ENCODE measurements at places on chromosomes 1 and 21.
A peak's percentile ranks its signal among the peaks of the same experiment; 100 is the strongest.

- no peak for DNase-seq
Observed at GRCh38 chr1:243827206-243827605, 22.8 kb downstream of the AKT3 start.

DNA sequence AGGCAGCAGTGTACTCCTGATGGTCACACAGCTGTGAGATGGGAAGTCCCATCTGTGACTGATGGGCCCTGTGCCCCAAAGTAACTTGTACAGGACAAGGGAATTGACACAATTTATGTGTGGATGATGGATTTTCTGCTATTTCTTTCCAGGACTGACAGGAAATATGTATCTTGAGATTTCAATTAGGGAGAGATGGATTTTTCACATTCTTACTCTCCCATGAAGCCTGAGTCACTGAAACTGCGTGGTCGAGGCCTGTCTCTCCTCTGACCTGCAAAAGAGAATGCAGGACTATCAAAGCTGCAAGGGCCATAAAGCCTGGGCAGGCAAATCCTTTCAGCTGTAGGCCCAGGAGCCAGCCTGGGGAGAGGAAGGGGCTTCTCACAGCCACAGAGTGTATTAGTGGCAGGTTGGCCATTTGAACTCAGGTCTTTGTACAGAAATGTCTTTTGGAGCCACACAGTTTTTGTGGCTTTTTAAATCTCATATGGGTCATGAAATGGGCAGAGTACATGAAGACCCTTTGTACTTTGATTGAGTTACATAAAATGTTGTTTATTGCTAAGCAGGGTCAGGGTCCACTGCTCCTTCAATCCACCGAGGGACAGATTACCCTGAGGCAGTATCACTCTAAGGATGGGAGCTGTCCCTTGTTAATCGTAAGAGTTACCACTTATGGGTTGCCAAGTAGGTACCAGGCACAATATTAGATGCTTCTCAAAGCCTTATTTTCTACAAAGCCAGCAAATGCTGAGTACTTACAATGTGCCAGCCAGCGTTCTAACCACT lies 14.8 kb downstream of the ALX3 start:
- no peak for DNase-seq

GRCh38 chr1:168206111-168206510 lies 19.7 kb upstream of the SFT2D2 start:
- no peak for DNase-seq

GRCh38 chr1:114105421-114105979 lies 48.2 kb downstream of the SYT6 start:
- DNase-seq = peak; percentile 81

DNA sequence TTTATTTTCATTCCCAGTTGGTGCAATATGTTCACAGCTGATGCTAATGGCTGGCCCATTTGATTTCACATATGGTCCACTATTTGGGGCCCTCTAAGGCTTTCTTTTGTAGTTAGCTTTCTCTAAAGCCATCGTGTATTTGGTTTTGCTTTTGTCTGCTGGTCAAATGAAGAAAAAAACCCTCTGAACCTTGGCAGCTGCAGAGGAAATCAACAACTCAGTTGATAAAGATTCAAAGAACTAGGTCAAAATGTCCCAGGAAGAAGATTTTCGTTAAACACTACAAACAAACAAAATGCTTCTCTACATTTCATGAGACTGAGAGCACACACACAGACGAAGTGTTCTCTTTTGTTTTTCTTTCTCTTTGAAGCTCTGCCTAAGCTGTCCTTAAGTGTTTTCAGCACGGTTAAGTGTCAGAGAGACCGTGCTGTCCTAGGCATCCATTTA lies 655.0 kb downstream of the RWDD3 start:
- no peak for DNase-seq

GRCh38 chr1:218475275-218475674 lies 130.1 kb downstream of the TGFB2 start:
- no peak for DNase-seq

GRCh38 chr1:207807326-207807689 lies 55.5 kb downstream of the CD46 start:
- DNase-seq = no peak

- DNase-seq = no peak
Observed at GRCh38 chr1:89641781-89642180, 8.9 kb downstream of the LRRC8C start.

GRCh38 chr1:197899037-197899436 lies 3.4 kb upstream of the C1orf53 start:
- no peak for DNase-seq

- no peak for DNase-seq
Observed at GRCh38 chr1:61446531-61446991, 278.4 kb downstream of the TM2D1 start.

- DNase-seq = no peak
Observed at GRCh38 chr1:230163719-230164118, 96.7 kb downstream of the GALNT2 start.

GRCh38 chr1:241762713-241763339 lies 85.2 kb upstream of the EXO1 start:
- DNase-seq = no peak

GRCh38 chr1:109133815-109134214 lies 19.9 kb downstream of the ELAPOR1 start:
- peak; percentile 43 for DNase-seq

GRCh38 chr1:228170666-228171065 lies 5.1 kb downstream of the IBA57 start:
- DNase-seq = no peak

- no peak for DNase-seq
Observed at GRCh38 chr1:171833091-171833825, 8.0 kb upstream of the DNM3 start.

DNA sequence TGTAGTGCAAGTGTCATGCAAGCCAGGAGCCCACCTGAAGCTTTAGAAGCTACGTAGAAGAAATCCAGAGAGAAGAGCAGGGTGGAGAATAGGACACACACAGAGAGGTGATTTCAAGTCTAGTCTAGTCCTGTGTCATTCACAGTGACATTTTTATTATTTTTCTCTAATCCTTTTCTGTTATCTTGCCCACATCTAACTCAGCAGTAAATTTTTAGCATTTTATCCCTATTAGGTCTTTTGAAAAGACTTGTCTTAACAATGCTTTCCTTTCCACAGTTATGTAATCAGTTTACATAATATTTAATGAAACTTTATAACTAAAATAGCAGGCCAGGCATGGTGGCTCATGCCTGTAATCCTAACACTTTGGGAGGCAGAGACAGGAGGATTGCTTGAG lies 198.6 kb downstream of the ADGRL2 start:
- DNase-seq = no peak

DNA sequence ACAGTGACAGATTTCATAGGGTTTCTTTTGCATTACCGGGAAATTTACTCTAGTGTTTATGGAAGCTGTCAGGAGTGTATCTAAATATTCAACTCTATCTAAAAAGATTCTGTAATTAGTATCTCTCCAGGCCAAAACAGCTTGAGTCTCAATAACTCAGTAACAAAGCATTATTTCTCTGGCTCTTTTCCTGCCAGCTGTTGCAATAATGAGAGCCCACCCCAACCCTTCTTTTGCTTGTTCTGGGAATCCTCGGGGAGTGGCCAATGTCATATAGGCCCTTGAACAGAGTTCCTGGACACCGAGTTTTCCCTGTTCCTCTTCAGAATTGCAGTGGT lies 120.1 kb upstream of the SGIP1 start:
- no peak for DNase-seq

Measured in NCI-H1092 treated with DMSO at 0.1 percent for 48 hours (cell line).